Left hindlimb (tissue), 1 donor: ENCODE measurements at places on chromosomes 7 and 10.

DNA sequence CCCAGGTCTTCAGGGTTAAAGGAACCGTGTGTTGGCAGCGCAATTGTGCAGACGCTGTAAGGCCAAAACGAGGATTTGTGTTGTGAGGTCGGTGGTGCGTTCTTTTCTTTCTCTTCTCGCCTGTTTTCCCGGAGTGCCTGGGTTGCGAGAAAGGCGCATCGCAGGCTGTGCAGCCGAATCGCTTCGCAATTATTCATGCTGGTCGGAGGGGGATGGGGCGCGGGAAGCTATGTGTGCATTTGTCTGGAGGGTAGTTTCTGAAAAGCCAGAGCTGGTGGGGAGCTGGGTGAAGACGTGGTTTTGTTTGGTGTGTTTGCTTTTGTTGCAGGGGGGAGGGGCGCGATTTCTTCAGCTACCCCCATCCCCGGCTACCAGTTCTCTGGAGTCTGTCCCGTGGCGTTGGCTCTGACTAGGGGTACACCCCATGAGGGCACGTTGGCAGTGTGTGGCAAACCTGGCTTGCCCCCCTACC, 2.1 kb downstream of the MXI1 start:
- DNase-seq: peak; percentile 65

DNA sequence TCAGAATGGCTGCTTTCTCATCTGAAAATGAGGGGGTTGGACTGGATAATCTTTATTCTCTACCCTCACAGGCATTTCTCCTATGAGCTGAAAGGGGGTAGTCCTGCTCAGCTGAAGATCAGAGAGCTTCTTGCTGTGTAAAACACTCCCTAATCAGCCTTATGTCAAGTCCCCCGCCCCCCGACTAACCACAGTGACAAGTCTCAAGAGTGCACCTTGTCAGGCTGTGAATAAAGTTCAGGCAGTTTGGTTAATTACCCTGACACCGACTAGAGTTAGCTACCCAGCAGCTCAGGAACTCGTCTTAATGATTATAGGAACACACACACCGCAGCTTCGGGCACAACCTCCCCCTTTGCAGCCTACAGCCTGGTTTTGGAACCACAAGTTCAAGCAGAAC, 513.7 kb downstream of the RPS24 start:
- no peak for DNase-seq

GRCh38 chr7:105531792-105532671, at the start of gene RINT1:
RINT1 (plus strand) TSS chr7:105532201; CDS start chr7:105532316, 115 bp downstream.
- peak; percentile 93 for DNase-seq

GRCh38 chr7:30858576-30858975, 53.1 kb upstream of the AQP1 start:
- no peak for DNase-seq

DNA sequence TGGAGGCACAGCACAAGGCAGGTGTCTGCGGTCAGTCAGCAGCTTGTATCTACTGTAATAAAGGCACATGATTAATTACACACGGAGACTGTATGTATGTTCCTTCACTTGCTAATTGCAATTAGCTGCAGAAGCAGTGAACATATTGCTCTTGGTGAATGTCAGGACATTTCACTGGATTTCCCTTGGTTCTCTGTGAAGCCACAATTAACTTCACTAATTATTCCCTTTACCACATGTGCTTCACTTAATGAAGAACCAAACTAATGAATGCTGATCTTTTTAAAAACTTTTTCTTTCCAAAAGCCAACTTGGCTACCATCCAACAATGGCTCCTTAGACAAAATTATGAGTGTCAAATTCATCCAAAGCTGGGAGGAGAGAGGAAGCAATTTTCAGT, 290.7 kb downstream of the ADRA2A start:
- no peak for DNase-seq

GRCh38 chr10:909831-910230, 21.7 kb downstream of the LARP4B start:
- DNase-seq: no peak

GRCh38 chr10:130656582-130657133, 520.5 kb downstream of the GLRX3 start:
- DNase-seq: no peak

- DNase-seq: peak; percentile 60
Measured at GRCh38 chr7:105691680-105692564, 110.6 kb upstream of the EFCAB10 start.

DNA sequence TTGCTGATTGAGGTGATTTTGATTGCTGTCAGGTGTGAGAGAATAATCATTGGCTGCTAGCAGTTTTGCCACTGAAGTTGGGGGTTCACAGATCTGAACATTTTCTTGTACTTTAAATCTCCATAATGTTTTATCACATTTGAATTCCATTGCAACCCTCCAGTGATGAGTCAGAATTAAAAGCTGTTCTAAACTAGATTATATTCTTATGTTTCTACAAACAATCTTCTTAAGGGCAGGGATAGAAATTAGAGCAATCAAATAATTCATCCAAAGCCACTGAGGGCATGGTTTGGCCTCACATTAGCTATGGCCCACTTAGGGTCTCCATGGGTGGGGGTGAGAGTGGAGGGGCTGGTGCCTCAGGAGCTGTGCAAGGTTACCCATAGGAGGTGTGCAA, 53.0 kb upstream of the RPA3 start:
- no peak for DNase-seq

DNA sequence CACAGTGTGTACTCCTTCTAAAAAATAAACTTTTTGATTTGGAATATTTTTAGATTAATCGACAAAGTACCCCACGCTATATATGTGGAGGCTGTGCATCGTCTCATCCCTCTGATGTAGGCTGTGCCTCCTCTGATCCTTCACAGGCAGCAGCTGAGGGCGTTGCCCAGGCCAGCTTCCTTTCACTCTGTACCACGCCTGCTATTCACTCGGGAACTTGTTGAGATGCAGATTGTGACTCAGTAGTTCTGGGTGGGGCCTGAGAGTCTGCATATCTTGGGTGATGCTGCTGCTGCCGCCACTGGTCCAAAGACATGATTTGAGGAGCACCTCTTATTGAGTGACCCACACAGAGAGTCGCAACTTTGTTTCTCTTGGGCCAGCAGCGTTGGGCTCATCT, 7.9 kb upstream of the C10orf120 start:
- no peak for DNase-seq

- DNase-seq: no peak
Measured at GRCh38 chr7:71988201-71988600, 423.9 kb downstream of the CALN1 start.

DNA sequence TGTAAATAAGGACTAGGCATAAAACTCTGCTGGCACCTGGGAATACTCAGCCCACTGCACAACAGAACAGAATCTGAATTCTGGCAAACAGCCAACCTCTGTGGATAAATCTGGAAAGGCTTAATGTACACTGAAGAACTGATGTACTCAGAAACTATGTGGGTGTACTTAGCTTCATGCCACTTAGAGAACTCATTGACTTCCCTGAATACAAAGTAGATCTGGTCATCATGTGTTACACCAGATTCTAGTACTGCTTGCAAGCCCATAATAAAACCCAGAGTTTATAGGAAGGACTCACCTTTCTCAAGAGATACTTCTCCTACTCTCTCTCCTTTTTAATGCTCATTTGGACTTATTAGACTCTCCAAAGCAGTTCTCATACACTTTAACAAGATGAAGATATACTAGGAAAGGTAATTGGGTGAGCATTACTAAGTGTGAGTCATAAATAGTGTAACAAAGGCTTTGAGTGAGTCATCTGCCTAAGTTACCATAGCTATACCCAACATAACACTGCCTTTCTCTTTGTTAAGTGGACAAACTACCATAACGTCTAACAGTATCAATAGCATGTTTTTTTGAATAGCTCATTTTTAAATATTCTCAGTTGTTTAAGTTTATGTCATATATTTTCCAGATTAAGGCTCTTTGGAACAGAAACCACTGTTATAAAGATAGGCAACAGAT, 309.1 kb downstream of the MDFIC start:
- DNase-seq: no peak

DNA sequence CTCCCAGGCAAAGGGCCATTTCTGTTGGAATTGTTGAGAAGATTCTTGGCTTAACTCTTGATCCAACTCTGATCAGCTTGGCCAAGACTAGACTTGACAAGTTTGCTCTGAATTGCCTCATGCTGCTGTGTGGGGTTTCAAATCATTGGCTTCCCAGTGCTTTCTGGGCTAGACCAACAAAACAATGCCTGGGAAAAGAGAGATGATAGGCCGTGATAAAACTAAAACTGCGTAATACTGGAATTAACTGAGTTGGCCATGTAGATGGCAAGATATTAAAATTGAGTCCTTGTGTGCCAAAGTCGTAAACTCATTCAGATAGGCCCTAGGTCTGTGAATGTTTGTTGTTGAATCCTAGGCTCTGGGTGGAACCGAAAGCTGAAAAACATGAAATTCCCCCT, 222.6 kb downstream of the MGMT start:
- peak; percentile 63 for DNase-seq

GRCh38 chr7:2691011-2691707, 3.2 kb downstream of the AMZ1 start:
- DNase-seq: no peak
